ENCODE measurements at places on chromosomes 5 and 9.

- DNase-seq: no peak
Observed at GRCh38 chr9:88230612-88231011, 92.3 kb upstream of the SPATA31C2 start.

GRCh38 chr9:96856363-96857286 lies 2.3 kb upstream of the ZNF782 start:
- no peak for DNase-seq

DNA sequence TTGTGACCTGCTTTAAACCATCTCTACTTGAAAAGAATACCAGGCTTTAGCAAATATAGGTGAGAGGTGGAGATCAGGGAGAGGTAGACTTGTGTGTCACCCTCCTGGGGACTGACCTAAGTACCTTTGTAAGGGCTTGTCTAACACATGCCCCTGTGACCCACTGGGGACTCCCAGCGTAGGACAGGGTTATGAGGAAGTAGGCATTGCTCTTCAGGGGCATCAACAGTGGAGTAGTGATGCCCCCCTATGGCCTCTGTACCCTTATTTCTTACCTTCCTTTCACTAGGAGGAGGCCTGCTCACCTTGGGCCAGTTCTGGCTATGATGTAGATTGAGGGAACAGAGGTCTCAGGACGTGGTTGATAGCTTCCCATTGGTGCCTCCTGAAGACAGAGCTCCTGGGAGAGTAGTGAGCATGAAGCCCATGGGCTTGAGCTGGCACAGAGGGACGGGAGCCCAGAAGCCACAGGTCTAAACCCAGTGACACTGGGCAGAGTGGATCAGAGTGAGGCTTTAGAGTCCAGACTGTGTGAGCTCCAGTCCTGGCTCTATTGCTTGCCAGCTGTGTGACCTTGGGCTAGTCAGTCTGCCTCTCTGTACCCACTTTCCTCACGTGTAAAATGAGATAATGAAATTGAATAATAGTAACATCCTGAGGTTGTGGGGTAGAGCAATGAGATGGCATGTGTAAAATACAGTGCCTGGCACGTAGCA lies 191.7 kb downstream of the AOPEP start:
- no peak for DNase-seq

- DNase-seq: no peak
Observed at GRCh38 chr9:91119679-91120078, 242.0 kb downstream of the AUH start.

- no peak for DNase-seq
Observed at GRCh38 chr5:141855265-141856036, 22.8 kb downstream of the PCDH1 start.

DNA sequence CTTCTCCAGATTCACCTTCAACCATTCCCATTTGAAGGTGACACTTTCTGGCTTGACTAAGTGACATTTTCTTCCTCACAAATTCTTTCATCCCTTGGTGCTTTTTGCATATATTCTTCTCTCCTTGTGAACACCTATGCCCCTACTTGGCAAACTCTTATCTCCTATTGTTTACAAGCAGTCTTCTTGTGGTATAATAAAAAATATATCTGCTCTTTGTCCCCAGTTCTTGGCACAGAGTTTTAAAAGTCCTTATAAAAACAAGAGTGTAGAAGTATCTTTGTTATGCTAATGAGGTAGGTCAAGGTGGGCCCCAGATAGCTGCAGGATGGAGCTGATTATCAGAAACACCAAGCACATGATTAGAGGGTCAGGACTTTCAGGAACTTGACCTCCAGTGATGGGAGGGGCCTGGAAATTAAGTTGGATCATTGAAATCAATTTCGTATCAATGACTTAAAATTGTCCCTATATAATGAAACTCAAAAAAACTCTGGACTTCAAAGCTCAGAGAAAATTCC lies 38.0 kb downstream of the TMEM161B start:
- no peak for DNase-seq
